Thoracic aorta endothelial cell (primary cell): ENCODE measurements at places on chromosomes 4 and X. TPM values are rescaled to one million over a fixed set of nuclear protein-coding genes. Genes with fewer than 3 reads are reported as not detected.

The AR gene
- 6.6 and 12.4 TPM in 2 replicates for total RNA-seq

The ACSL1 gene
- 31.3 and 37.6 TPM in 2 replicates for total RNA-seq

The CLGN gene
- 0.13 and 2.0 TPM in 2 replicates for total RNA-seq

The MAGEA8 gene
- not detected in 2 replicates for total RNA-seq

The CNOT6L gene
- total RNA-seq = 59.4 and 70.1 TPM in 2 replicates

The HPGDS gene
- 0.27 TPM in 1 of 2 replicates, not detected in the other for total RNA-seq

The DCAF4L1 gene
- 0.13 and 0.14 TPM in 2 replicates for total RNA-seq

The GYPE gene
- 0.93 TPM in 1 of 2 replicates, not detected in the other for total RNA-seq

The PRRG1 gene
- 47.2 and 55.2 TPM in 2 replicates for total RNA-seq

The HSFX3 gene
- not detected in 2 replicates for total RNA-seq
